ENCODE measurements at places on chromosomes 2 and 18.
A peak's percentile ranks its signal among the peaks of the same experiment; 100 is the strongest.

- DNase-seq, result no peak
These were observed 9.9 kb downstream of the MYT1L start for GRCh38 chr2:2321200-2321540.

- no peak for DNase-seq
These were observed 11.4 kb upstream of the ZAP70 start for GRCh38 chr2:97701851-97702465.

GRCh38 chr18:46034230-46034629, 37.8 kb downstream of the PSTPIP2 start:
- DNase-seq, result no peak

DNA sequence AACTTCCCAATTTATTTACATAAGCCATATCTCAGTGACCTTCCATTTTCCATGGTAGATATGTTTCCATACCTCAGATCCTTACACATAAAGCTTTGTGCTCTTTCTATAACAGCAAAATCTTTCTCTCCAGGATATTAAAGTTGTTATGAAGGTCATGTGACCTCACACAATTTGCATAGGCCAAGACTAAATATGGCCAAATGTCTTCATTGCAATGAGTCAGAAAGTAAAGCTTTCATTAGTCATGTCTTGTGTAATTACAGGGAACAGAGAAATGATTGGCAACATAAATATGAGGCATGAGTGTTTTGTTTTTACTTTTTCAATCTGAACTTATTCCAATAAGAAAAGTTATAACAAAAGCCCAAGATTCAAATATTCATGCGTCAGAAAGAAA, 243.5 kb downstream of the ASXL3 start:
- no peak for DNase-seq

- no peak for DNase-seq
These were observed 203.5 kb upstream of the TMEFF2 start for GRCh38 chr2:192398236-192398635.

DNA sequence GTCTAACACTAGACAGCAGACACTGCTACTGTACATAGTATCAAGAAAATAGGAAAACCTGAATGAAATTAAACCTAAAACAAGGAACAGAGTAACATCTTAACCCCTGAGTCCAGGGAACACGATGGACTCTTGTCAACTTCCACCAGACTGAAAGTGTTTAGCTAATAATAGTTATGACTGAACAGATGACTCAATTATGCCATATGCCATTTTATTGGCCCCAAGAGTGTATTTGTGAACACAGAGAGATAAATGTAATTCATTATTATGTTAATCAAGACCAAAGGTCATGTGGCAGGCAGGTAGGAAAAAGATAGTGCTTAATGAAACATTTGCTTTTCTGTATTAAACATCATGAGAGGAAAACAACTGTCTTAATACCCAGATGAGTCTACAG, 58.0 kb downstream of the NYAP2 start:
- no peak for DNase-seq

DNA sequence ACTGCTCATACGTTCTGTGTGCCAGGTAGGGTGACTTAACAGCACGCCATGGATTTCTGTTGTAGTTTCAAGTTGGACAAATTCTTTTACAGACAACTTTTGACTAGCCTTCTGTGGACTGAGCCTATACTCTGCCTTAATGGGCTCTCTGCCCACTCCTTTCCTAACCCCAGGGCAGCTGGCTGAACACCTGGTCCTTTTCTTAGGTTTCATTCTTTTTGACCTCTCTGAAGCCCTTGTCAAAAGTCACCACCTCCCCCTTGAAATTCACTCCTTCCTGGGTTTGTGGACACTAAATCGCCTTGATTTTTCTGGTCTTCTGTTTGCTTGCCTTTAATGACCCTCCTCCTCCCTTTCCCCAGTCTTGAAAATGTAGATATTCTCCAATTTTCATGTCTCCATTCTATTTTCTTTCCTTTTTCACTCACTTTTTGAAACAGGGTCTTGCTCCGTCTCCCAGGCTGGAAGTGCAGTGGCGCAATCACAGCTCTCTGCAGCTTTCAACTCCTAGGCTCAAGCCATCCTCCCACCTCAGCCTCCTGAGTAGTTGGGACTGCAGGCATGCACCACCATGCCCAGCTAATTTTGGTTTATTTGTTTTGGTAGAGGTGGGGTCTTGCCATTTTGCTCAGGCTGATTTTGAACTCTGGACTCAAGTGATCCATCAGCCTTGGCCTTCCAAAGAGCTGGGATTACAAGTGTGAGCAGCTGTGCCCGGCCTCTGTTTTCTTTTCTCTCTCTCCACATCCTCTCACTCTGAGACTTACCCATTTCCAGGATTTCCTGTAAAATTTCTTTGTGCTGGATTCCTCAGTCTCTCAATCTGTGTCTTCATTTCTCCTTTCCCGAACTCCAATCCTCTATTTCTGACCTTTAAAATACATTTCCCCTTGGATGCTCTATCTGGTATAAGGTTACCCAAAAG, 112.9 kb downstream of the PLB1 start:
- no peak for DNase-seq

GRCh38 chr2:192546565-192546964, 351.8 kb upstream of the TMEFF2 start:
- no peak for DNase-seq

DNA sequence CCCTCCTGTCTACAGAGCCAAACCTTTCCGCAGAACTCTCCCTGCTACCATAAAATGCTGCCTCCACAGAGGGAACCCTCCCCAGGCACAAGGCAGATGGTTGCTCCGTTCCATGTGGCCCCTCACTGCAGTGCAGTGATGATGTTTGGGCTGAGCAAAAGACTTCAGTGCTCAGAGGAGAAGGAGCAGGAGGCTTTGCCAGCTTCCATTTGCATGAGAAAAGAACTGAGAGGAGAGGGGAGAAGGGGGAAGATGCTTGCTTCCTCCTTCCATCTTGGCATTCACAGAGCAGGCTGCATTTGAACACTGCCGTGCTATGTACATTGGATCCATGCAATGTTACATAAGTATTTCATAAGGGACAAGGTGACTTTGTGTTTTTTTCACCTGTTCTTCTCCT, 46.6 kb upstream of the TMEM200C start:
- DNase-seq, result no peak

- DNase-seq, result no peak
These were observed 30.6 kb downstream of the RTN4 start for GRCh38 chr2:55019526-55020258.

- no peak for DNase-seq
These were observed 237.7 kb downstream of the IRS1 start for GRCh38 chr2:226561962-226562361.

DNA sequence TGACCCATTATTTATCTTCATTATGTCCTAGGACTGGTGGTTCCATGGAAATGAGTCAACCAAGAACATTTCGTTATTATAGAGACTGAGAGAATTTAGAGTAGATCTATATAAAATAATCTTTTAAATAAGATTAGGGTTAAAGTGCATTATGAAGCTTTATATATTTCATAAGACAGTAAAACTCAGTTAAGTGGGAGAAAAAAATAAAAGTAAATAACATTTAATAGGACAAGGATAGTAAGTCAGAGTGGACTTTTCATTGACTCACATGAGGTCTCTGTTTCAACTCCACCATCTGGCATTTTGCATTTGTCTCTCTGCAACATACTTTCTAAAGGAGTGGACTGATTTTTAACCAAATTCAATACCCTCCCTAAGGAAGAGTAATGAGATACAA, 125.3 kb upstream of the CCDC68 start:
- no peak for DNase-seq

- DNase-seq, result no peak
These were observed 253.7 kb upstream of the THUMPD2 start for GRCh38 chr2:40032650-40033319.

DNA sequence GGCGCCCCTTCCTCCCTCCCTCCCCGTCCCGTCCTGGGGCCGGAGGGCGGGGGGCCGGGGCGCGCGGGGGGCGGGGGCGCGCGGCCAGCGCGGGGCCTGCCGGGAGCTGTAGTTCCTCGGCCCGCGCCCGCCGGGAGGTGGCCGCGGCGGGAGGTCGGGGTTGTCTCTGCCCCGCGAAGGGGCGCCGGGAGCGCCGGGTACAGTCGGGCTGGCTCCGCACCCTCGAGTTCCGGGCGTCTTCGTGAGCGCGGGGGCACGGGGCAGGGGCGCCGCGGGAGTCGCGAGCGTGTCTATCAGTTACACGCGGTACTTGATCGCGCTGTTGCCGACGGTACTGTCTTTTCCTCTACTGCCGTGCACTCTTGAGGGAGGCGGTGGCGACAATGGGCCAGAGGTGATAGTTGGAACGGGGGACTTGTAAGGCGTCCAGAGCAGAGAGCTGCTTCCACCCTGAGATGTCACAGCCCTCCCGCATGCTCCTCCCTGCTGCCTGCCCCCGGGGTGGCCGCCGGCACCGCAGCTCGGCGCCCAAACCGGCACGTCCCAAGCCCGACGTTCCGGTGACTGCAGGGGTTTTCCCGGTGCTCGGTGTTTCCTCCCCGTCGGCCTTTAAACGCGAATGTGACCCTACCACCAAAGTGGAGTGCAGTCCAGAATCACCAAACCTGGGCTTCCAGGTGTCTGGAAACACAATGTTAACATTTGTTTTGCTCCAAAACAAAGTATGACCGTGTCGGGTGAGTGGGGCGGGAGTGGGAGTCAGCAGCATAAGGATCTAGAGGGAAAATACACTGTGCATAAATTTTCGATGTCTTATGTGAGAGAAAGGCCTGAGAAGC, at the start of gene PRKD3:
Gene PRKD3, minus strand, starts transcription at position 48 of the 839 bp plus-strand sequence. CDS start 8,309 bp downstream, outside the sequence.
- DNase-seq, result peak; percentile 38

DNA sequence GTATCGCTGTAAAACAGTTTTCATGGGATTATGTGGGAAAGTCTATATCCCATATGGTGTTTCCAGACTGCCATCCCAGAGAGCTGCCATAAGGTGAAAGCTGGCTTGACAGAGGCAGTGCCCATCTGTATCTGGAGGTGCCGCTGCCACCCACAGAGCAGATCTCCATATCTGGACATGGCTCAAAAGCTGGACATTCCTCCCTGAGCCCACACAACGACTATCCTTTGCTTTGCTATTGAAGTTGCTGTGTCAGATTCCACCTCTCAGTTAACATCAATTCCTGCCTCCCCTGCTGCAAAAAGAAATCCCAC, 55.2 kb downstream of the RND3 start:
- no peak for DNase-seq

DNA sequence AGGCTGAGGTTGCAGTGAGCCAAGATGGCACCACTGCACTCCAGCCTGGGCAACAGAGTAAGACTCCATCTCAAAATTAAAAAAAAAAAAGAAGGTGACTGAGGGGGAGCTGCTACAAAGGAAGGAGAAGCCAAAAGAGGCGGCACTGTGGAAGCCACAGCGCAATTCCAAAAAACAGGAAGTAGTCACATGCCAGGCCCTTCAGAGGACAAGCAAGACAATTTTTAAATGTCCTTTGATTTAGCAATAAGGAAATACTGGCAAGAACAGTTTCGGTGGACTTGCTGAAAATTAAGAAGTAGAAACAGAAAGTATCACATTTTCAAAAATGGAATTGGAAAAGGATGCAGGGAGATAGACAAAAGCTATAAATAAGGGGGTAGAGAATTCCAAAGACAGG, 122.8 kb downstream of the OSBPL1A start:
- no peak for DNase-seq

- DNase-seq, result peak; percentile 75
These were observed 7.8 kb upstream of the ARHGAP25 start for GRCh38 chr2:68726608-68727367.

- no peak for DNase-seq
These were observed 1516.1 kb downstream of the RPIA start for GRCh38 chr2:90207454-90208058.

GRCh38 chr2:102839668-102840388, 78.0 kb downstream of the TMEM182 start:
- no peak for DNase-seq

DNA sequence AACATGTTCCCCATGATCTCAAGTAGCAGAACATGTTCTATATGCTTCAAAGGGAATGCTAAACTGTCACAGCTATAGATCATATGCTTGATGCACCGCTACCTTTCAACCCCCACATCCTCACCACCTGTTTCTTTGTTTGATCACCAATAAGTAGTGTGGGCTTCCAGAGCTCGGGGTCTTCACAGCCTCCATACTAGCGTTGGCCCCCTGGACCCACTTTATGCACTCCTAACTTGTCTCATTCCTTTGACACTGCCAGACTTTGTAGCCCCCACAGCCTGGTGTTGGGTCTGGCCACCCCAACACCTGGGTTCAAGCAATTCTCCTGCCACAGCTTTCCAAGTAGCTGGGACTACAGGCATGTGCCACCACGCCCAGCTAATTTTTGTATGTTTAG, 11.6 kb upstream of the RBM44 start:
- DNase-seq, result no peak

GRCh38 chr2:129802290-129802689, 177.2 kb upstream of the RAB6C start:
- DNase-seq, result no peak

- no peak for DNase-seq
These were observed 108.8 kb downstream of the FARSB start for GRCh38 chr2:222547083-222547482.

GRCh38 chr2:23036629-23037028, 348.4 kb upstream of the KLHL29 start:
- no peak for DNase-seq

DNA sequence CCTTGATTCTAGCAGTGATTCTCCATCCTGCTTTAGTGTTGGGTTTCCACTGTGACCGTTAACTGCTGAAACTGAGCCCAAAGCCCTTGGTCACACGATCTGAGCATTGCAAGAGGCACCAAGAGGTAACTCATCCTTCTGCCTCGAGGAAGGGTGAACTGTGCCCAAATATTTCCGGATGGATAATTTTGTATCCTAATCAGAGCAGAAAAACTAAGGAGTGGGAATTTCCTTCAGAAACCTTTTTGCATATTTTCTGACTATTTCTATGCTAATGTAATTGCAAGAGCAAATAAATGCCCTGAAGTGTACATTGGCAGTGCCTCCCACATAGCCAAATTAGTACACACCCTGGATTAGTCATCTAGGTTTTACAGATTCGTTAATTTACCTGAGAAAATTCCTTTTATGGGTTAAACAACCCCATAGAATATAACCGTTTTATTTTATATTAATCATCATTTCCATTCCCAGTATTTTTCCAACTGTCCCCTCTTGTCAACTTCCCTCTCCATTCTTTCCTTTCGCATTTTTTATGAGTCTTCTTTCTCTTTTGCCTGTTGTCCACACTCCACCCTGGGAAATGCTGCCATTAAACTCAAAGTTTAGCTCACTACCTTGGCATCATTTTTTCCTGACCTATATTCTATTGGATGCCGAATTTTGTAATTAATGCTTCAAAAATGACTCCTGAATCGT, 31.7 kb upstream of the COBLL1 start:
- no peak for DNase-seq

DNA sequence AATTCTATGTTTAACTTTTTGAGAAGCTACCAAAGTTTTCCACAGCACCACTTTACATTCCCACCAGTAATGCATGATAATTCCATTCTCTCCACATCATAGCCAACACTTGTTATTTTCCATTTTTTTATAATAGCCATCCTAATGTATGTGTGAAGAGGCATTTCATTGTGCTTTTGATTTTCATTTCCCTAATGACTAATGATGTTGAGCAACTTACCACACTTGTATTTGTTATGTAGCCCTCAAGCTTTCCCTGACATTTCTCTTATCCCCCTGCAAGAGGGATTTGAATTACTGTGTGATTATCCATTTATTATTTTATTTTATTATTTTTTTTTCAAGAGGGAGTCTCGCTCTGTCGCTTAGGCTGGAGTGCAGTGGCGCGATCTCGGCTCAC, 23.6 kb upstream of the SOS1 start:
- no peak for DNase-seq
